ENCODE measurements at places on chromosomes 4 and X.

GRCh38 chr4:100366213-100366612 lies 151.6 kb downstream of the EMCN start:
- DNase-seq: peak; percentile 9

GRCh38 chr4:114005569-114006442 lies 26.4 kb upstream of the ARSJ start:
- DNase-seq: peak; percentile 82

DNA sequence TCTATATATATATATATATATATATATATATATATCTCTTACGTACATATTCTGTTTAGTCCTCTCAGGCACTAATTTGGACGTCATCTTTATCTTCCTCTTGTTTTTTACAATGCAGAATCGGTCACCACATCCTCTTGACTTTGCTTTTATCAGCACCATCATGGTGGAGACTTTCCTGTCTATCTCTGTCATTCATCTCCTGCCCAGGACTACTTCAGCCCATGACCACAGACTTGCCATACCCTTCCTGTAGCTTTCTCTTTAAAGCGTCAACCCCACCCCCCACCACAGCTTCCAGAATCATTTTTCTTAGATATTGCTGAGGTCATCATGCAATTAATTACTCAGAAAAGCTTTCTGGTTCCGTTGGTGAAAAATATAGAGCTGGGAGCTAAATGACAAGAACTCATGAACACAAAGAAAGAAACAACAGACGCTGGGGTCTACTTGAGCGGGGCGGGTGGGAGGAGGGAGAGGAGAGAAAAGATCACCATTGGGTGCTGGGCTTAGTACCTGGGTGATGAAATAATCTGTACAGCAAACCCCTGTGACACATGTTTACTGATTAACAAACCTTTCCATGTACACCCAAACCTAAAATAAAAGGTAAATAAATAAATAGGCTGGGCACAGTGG lies 30.5 kb upstream of the PRKX start:
- DNase-seq: no peak

DNA sequence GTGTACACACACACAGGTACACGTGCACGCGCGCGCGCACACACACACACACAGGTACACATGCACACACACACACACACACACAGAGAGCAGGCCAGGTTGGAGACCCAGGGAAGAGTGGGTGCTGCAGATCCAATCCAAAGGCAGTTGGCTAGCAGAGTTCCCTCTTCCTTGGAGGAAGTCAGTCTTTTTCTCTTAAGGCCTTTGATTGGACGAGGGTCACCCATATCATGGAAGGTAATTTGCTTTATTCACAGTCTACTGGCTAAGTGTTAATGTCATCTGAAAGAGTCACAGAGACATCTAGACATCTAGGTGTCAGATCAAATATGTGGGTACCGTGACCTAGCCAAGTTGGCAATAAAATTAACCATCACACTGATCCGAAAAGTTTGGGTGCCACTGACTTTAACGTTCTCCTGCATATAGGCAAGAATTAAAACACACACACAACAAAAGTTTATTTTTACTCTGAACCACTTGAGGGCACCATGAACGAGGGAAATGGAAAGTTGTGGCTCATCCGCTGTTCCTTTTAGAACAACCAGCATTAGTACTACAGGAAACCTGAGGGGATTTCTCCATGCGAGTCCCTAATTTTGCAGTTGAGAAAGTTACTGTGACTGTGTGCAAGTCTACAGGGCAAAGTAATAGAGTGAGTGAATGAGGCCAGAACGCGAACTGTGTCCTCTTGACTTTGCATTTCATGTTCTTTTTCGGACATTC lies 66.0 kb upstream of the STOX2 start:
- peak; percentile 15 for DNase-seq

DNA sequence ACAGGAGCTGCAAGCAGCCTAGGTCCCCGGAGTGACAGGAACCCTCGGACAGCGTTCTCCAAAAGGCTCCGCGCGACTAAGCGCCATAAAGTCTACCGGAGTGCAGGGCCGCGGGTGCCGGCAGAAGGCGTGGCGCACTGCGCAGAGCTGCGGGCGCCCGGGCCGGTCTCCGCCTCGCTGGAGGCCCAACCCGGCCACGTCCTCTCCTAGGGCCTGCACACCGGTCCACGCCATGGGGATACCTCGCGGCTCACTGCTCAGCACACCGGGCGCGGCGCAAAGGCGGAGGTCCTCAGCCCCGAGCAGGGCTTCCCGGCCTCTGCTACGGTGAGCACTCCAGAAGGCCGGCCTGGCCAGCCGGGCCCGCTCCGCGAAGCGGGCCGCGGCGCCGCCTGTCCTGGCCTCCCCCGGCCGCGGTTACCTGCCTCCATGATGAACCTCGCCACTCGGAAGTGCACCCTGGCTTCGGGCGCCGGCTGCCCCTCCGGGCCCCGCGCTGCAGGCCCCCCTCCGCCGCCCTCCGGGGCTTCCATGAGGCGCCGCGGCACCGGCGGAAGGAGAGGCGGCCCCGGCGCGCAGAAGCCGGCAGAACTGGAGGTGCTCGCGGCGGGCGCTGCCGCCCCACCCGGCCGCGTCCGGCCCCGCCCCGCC lies at the start of gene CCNQ:
CCNQ (minus strand) TSS at position 599 of the 651 bp plus-strand sequence; CDS start at position 533, 66 bp downstream.
- peak; percentile 10 for DNase-seq

DNA sequence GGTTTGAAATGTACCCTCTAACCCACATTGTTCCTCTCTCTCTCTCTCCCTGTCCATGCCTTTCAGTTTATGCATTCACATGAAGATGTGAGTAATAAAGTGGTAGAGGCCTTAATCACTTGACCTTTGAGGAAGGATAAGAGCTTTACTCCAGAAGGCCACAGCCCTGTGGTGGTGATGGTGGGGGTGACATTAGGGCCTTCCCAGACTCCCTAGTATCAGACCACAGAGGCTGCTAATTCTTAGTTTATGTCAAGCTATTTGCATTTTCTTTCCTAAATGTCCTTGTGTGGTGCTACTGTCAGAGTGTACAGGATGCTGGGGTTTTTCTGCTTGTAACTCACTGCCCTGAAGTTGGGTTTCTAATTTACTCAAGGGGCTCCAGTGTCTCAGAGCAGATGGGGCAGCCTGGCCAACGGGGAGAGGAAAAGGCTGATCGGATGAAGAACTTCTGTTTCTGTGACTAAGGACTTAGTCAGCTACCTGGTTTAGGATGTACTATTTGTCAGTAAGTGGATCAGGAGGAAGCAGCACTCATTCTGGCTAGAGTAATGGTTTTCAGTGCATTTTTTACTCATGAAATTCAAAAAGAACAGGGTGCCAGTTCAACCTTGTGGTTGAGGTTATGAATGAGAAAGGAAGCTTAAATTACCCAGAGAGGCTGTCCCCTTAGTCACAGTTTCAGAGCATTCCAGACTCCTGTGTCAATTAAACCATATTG lies 509.6 kb upstream of the DIPK2B start:
- DNase-seq: peak; percentile 96

DNA sequence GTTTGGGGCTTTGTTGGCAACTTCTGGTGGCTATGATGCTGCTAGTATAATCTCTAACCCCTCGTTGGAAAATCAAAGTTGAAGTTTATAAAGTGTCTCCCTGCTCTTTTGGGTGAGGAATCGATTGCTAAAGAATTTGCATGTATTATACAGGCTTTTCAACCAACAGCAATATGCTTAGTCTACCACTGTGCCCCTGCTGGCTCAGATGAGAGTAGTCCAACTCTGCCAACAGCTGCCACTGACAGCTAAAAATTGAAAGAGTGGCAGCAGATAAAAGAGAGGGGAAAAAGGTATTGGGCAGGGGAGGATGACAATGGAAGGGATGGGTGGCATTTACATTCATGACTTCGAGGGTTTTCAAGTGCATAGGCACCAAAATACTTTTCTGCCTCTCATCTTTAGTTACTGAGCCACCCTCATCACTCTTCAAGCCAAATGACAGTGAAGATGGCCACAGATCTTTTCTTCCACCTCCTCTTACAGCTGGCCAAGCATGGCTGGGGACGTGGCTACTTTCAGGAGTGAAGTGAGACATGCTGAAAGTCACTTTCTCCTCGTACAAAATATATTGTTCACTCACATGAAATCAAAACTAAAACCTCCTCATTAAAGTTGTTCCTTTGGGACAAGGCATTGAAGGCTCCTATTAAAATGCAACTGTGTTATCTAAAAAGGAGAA lies 2.7 kb upstream of the GRIA3 start:
- no peak for DNase-seq

All from IMR-90 (cell line).